ENCODE measurements at places on chromosomes 7 and 10. TPM values are rescaled to one million over a fixed set of nuclear protein-coding genes. Genes with fewer than 3 reads are reported as not detected.

DNA sequence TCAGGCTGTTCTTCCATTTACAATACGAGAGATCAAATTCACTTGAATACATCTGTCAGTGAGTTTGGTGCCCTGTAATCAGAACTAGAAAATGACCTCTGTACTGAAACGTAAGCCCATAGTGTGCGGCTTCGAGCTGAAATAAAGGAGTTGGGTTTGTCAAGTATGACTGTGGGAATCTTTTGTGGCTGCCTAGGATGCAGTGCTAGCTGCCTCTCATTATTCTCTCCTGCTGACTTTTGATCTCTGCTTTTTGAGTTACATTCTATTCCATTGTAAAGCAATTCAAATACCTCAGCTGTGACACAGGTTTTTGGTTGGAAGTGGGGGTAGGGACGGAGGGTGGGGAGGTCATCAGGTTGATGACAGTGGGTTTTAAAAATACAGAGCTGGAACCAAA lies 40.4 kb downstream of the ICA1 start:
- H3K4me3 ChIP-seq, result no peak overlapping the region
- no peaks in the 10 kb centered on the region for H3K4me1 ChIP-seq
- no peaks in the 10 kb centered on the region for H3K36me3 ChIP-seq
- no peak overlapping the region for H3K27ac ChIP-seq
- no peaks in the 10 kb centered on the region for H3K27me3 ChIP-seq

DNA sequence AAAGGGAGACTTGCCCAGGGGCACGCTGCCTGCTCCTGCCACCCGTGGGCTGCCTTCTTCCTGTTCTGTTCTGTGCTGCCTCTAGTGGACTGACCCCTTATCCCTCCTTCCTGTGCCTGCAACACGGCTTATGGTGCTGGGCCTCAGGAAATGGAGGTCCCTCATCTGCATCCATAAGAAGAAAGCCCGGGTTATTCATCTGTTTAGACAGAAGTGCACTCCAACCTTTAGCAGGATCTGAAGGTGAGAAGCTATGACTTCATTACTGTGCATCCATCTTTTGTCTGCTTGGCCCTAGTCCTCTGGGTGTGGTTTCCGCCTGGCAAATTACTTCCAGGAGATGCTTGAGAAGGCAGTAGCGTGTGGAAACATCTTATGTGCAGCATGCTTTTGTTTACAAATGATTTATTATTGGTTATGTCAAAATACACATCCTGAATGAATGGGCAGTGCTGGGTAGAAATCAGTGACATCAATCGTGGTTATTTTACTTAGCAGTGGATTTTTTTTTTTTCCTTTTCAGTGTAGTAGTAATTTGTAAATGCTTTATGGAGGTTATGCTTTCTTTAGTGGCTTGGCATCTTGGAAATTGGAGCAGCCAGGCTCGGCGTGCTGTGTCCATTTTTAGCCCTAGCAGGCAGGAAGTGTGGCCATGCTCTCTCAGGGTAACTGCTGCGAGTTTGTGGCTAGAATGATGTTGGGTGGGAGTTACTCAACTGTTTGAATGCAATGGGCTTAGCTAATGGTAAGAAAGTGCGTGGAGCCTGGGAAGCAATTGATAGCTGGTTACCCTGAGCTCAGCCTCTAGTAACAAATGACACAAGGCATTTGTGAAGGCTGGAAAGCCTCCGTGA lies 12.7 kb downstream of the PTPRE start:
- H3K27me3 ChIP-seq, result no peaks in the 10 kb centered on the region
- peak overlapping the region; percentile 90 for H3K27ac ChIP-seq
- H3K36me3 ChIP-seq, result no peaks in the 10 kb centered on the region
- DNase-seq, result no peak
- peaks cover 6% of the 10 kb centered on the region for H3K4me1 ChIP-seq

- H3K27me3 ChIP-seq, result no peaks in the 10 kb centered on the region
- H3K36me3 ChIP-seq, result no peaks in the 10 kb centered on the region
- H3K27ac ChIP-seq, result no peak overlapping the region
- no peaks in the 10 kb centered on the region for H3K4me1 ChIP-seq
- DNase-seq, result no peak
- H3K4me3 ChIP-seq, result no peak overlapping the region
Measured at GRCh38 chr10:50152792-50153272, 85.1 kb downstream of the WASHC2A start.

DNA sequence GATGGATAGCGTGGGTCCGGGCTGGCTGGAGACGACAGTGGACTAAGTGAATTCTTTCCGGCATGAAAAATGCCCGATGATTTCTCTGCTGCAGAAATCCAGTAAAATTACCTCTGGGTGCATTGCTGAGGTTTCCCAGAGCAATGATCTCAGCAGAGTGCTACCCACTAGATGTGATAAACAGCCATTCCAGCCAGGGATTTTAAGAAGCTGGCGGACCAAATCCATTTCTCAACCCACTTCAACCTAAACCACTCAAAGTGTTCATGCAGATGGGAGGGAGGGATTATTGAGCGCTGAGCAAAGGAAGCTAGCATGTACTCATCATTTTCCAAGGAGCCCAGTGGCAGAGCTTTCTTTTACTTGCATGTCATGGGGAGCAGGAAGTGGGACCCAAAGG lies 116.7 kb downstream of the PRKCQ start:
- no peaks in the 10 kb centered on the region for H3K4me1 ChIP-seq
- H3K27ac ChIP-seq, result no peak overlapping the region
- H3K4me3 ChIP-seq, result no peak overlapping the region
- no peaks in the 10 kb centered on the region for H3K27me3 ChIP-seq
- no peak for DNase-seq
- H3K36me3 ChIP-seq, result no peaks in the 10 kb centered on the region

- H3K27me3 ChIP-seq, result no peaks in the 10 kb centered on the region
- DNase-seq, result no peak
- H3K36me3 ChIP-seq, result peaks cover 15% of the 10 kb centered on the region
- H3K27ac ChIP-seq, result no peak overlapping the region
Measured at GRCh38 chr7:4079366-4079765, 602.7 kb upstream of the FOXK1 start.

DNA sequence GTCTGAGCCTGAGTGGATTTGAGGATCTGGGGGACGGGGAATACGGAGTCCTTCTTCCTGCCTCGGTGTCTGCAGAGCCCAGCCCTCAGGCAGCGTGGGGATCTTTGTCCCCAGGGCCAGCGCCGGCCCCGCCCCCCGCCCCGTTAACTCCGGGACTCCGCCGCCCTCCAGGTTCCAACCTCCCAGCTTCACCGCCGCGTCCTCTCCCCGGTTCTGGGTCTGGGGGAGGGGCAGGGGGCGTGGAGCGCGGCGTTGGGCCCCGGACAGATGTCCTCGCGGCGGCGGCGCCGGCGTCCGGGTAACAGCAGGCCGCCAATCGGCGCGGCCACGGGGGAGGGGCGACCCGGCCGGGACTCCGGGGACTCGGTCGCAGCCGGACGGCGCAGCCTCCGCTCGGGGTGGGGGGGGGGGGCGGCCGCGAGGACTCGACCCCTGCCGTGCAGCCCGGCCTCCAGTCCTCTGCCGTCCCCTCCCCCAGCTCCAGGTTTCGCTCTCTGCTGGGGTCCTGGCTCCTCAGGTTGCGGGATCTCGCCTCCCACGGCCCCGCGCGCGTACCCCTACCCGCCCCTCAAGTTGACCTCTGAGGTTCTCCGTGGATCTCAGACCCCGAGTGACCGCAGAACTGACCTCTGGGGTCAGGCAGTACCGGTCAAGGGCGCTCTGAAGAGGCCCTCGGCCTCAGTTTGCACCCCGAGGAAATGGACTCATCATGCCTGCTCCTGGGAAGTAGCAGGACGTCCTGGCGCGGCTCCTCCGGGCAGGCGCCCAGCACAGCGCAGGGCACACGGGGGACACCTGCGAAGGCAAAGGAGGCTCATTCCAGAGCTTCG lies 2.3 kb upstream of the ELFN1 start:
- peaks cover 27% of the 10 kb centered on the region for H3K4me1 ChIP-seq
- no peak overlapping the region for H3K27ac ChIP-seq
- no peaks in the 10 kb centered on the region for H3K36me3 ChIP-seq
- H3K4me3 ChIP-seq, result peak overlapping the region; percentile 62

DNA sequence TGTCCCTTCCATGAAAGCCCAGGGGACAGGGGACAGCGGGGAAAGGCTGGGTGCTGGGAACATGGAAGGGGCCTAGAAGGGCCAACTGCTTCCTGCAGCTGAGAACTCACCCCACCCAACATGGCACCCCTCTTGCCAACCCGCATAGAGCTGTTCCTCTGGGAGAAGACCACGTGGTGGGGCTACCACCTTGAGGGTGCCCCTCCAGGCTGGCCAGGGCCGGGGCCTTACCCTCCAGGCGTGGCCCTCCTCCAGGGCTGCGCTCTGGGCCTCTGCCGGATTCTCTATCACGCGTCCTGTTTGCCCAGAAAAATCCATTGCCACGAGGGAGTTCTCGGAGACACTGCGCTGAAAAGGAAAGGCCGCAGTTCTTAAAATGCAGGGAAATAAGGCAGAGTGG lies 39.9 kb upstream of the DDC start:
- H3K4me3 ChIP-seq, result no peak overlapping the region
- H3K27ac ChIP-seq, result no peak overlapping the region
- H3K36me3 ChIP-seq, result peaks cover 66% of the 10 kb centered on the region
- no peak for DNase-seq

DNA sequence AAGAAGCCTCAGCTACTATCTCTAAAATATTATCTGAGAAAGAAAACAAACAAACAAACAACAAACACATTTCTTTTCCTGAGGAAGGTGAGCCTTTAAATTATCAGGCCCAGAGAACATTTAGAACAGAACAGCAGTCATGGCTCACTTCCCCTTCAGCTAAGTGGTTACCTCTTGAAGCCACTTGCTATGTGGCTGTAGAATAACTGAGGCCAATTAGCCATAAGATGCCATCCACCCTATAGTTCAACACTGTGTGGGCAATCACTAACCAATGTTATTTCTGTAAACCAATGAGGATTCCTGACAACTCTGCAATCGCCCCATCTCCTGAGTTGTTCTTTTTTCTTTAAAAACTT lies 3.7 kb upstream of the UPP1 start:
- no peaks in the 10 kb centered on the region for H3K36me3 ChIP-seq
- H3K4me1 ChIP-seq, result peaks cover 11% of the 10 kb centered on the region
- no peak for DNase-seq
- peak overlapping the region; percentile 84 for H3K27ac ChIP-seq

Gene CPEB3
- total RNA-seq, result 2.8 TPM

Gene ADCYAP1R1
- total RNA-seq, result 7.8 TPM

Gene STEAP1B
- total RNA-seq, result not detected

Gene AMPH
- 22.1 TPM for total RNA-seq
